T-helper 17 cell (primary cell): ENCODE measurements at places on chromosomes 5 and 9. TPM values are rescaled to one million over a fixed set of nuclear protein-coding genes. Genes with fewer than 3 reads are reported as not detected.

GRCh38 chr5:126508962-126509279 lies 85.7 kb downstream of the GRAMD2B start:
- DNase-seq, result no peak

DNA sequence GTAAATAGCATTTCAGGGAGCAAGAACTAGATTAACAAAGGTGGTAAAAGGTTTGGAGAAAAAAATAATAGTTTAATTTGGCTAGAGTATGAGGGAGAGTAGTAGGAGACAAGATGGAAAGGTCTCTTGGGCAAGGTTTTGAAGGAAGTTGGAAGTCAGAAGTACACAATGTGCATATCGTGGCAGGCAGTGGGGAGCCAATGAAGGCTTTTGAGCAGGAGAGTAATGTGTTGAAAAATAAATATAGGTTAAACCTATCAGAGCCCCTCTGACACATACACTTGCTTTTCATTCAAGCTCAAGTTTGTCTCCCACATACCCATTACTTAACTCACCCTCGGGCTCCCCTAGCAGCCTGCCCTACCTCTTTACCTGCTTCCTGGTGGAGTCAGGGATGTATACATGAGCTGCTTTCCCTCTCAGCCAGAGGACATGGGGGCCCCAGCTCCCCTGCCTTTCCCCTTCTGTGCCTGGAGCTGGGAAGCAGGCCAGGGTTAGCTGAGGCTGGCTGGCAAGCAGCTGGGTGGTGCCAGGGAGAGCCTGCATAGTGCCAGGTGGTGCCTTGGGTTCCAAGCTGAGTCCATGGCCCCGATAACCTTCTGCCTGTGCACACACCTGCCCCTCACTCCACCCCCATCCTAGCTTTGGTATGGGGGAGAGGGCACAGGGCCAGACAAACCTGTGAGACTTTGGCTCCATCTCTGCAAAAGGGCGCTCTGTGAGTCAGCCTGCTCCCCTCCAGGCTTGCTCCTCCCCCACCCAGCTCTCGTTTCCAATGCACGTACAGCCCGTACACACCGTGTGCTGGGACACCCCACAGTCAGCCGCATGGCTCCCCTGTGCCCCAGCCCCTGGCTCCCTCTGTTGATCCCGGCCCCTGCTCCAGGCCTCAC lies at the start of gene CA9:
Gene CA9, plus strand, starts transcription at position 797 of the 893 bp plus-strand sequence. Its CDS starts 32 bp downstream, at position 829.
- no peak for DNase-seq

- no peak for DNase-seq
Observed at GRCh38 chr9:92961627-92962302, 14.4 kb downstream of the FGD3 start.

- DNase-seq, result no peak
Observed at GRCh38 chr5:158731014-158731413, 368.7 kb downstream of the EBF1 start.

DNA sequence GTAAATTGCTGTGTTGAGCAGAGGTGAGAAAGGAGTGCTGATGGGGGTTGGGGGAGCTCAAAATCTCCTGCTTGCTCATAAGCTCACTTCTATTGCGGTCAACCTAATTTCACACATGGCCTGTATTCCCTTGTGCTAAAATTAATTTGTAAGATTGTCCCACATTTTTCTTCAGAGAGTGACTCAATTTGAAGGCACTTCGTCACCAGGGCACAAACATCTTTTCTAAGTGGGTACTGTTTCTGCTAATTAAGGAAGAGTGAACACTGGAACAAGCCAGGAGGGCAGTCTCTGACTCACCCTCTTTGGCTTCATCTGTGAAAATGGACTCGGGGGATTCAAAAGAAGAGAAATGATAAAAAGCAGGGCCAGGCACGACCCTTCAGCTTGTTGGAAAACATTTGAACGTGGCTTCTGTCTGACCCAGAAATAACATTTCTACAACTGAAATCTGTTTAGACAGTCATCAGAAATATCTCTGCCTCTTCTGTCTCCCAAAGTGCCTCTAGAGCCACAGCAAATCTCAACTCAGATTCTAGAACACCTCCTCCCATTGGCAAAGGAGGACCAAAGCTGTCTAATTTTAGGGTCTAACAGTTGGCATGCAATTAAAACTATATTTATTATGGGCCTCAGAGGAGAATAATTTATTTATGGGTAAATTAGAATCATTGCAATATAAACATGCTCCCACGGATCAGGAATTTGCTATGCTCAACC lies 49.8 kb downstream of the FEM1C start:
- no peak for DNase-seq

GRCh38 chr5:96348536-96348935 lies 84.5 kb downstream of the PCSK1 start:
- no peak for DNase-seq

- DNase-seq, result no peak
Observed at GRCh38 chr9:96033896-96034295, 158.4 kb downstream of the ERCC6L2 start.

DNA sequence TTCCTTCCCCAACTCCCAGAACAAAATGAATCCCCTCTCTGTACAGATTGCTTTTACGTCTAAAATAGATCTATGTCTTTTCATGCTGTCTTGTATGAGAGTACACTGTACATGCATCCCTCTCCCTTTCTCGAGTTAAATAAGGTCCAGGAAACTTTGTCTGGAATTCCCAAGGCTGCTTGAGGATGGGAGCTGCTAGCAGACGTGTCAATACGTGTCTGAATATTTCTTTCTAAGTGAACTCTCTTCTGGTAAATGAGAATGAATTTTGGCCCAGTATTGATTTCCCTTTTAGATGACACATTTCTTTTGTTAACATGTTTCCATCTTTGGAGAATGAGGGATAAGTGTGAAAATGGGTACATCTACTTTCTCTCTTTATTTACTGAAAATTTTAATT lies 59.6 kb upstream of the GAS1 start:
- no peak for DNase-seq

GRCh38 chr9:36729906-36730305 lies 157.2 kb downstream of the MELK start:
- no peak for DNase-seq

- no peak for DNase-seq
Observed at GRCh38 chr9:16236311-16236710, 634.2 kb downstream of the BNC2 start.

GRCh38 chr5:40801771-40802562 lies 3.8 kb upstream of the PRKAA1 start:
- DNase-seq, result no peak

GRCh38 chr9:134661299-134661698 lies 19.7 kb downstream of the COL5A1 start:
- no peak for DNase-seq

- no peak for DNase-seq
Observed at GRCh38 chr9:128633057-128633456, 23.6 kb downstream of the DYNC2I2 start.

GRCh38 chr5:67815455-67816391 lies 399.8 kb upstream of the PIK3R1 start:
- DNase-seq, result no peak

GRCh38 chr5:54645882-54646355 lies 128.4 kb downstream of the SNX18 start:
- DNase-seq, result no peak

- no peak for DNase-seq
Observed at GRCh38 chr9:113628621-113629020, 165.1 kb downstream of the RGS3 start.

FBP1 gene
- 5.1 TPM for total RNA-seq

TIGD6 gene
- 1.4 TPM for total RNA-seq

HAPLN1 gene
- total RNA-seq, result not detected

PRSS3 gene
- not detected for total RNA-seq

CBY3 gene
- total RNA-seq, result not detected

ADAMTS19 gene
- not detected for total RNA-seq
